Activated CD4-positive, alpha-beta T cell treated with anti-CD3 and anti-CD28 coated beads, Interleukin-2, amount 50 U/mL, for 16 hours (primary cell): ENCODE measurements at places on chromosomes 16 and 17.

DNA sequence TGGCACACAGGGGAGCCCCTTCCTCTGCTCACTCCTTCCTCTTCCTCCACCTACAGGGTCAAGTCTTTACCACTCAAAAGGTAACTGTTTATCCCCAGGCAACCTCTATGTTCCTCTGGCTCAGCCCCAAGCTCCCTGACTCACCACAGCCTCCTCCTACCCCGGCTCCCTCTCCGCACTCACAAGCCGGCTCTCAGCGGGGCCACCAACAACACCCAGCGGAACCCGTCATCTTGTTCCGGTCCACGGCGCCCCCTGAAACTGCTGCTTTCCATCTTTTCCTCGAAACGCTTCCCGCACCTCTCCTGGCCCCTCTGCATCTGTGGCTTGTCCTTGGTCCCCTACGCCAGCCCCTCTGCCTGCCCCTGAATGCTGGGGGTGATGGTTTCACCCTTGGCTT is 58.4 kb downstream of the NXN start:
- no peak for DNase-seq

- peak; percentile 87 for DNase-seq
Measured at GRCh38 chr17:49567871-49568694, 7.6 kb upstream of the NXPH3 start.

DNA sequence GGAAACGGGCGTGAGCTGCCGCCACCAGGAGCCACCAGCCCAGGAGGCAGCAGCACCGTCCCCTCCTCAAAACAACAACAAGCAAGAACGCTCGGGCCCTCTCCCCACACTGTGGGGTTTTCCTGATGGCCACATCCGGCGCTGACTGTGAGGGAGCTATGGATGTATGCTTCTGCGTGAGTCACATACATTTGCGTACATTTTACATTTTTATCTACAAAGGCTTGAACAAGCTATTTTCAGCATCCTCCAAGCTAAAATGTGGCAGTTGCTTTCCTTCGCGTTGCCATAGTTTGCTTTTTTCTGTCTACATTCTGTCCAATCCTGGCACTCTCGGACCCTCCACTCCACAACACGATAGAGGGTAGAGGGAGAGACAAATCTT is 2.0 kb upstream of the ABR start:
- DNase-seq, result no peak

GRCh38 chr17:7774055-7774521 is 56.5 kb downstream of the DNAH2 start:
- no peak for DNase-seq

DNA sequence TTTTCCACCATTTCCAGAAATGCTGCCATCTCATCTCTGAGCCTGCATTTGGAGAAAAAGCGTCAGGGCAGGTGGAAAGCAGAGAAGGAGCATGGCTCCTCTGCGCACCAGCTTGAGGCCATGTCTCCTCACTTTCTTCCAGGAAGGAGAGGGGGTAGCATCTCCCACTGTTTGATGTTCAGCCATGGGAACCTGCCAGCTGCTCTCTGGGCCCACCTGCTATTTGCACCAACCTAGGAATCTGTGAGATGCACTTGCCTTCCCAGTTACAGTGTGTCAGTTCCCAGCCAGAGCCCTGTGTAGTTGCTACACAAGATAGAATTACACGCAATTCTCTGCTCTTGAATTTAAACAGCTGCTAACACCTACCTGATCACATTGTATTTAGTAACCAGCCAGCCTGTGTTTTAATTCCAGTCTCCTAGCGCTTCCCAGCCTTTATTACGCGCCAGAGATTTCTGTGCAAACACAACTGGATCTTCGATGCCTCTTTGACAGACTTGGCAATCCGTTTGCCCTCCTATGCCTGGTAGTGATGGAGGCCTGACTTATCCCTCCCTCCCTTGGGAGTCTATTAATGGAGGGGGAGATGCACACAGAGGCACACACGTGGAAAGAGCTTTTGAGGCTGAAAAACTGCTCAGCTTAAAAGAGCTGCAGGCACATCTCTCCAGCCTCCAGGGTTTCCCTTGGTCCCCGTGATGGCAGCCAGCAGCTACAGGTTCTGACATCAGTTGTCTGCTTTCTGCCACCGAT is 98.1 kb upstream of the SEC14L1 start:
- DNase-seq, result no peak

DNA sequence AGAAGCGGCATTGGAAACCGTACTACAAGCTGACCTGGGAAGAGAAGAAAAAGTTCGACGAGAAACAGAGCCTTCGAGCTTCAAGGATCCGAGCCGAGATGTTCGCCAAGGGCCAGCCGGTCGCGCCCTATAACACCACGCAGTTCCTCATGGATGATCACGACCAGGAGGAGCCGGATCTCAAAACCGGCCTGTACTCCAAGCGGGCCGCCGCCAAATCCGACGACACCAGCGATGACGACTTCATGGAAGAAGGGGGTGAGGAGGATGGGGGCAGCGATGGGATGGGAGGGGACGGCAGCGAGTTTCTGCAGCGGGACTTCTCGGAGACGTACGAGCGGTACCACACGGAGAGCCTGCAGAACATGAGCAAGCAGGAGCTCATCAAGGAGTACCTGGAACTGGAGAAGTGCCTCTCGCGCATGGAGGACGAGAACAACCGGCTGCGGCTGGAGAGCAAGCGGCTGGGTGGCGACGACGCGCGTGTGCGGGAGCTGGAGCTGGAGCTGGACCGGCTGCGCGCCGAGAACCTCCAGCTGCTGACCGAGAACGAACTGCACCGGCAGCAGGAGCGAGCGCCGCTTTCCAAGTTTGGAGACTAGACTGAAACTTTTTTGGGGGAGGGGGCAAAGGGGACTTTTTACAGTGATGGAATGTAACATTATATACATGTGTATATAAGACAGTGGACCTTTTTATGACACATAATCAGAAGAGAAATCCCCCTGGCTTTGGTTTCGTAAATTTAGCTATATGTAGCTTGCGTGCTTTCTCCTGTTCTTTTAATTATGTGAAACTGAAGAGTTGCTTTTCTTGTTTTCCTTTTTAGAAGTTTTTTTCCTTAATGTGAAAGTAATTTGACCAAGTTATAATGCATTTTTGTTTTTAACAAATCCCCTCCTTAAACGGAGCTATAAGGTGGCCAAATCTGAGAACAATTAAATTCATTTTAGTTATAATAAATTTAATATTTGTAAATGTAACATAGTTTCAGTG is 1.7 kb downstream of the HEXIM1 start:
- DNase-seq, result peak; percentile 46
